Stimulated activated CD4-positive, alpha-beta T cell treated with anti-CD3 and anti-CD28 coated beads, Interleukin-15, amount 100 ng/mL, for 48 hours (primary cell): ENCODE measurements at places on chromosomes 7 and 10.

DNA sequence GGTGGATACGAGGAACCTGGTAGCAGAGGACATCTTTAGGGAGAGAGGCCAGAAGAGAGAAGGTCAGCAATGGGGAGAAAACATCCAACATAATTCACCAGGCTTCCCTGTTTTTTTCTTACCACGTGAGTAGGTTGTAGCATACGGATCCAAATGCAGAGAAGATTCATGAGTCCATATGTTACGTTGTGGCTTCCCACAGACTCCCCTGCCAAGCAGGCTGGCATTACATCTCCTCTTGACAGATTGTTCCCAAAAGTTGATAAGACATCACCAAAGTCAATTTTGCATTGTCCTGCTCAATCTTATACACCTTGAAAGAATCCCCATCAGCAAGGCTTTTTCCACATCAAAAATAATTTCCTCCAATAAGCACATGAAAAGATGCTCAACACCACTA is 39.7 kb downstream of the DRGX start:
- no peak for DNase-seq

DNA sequence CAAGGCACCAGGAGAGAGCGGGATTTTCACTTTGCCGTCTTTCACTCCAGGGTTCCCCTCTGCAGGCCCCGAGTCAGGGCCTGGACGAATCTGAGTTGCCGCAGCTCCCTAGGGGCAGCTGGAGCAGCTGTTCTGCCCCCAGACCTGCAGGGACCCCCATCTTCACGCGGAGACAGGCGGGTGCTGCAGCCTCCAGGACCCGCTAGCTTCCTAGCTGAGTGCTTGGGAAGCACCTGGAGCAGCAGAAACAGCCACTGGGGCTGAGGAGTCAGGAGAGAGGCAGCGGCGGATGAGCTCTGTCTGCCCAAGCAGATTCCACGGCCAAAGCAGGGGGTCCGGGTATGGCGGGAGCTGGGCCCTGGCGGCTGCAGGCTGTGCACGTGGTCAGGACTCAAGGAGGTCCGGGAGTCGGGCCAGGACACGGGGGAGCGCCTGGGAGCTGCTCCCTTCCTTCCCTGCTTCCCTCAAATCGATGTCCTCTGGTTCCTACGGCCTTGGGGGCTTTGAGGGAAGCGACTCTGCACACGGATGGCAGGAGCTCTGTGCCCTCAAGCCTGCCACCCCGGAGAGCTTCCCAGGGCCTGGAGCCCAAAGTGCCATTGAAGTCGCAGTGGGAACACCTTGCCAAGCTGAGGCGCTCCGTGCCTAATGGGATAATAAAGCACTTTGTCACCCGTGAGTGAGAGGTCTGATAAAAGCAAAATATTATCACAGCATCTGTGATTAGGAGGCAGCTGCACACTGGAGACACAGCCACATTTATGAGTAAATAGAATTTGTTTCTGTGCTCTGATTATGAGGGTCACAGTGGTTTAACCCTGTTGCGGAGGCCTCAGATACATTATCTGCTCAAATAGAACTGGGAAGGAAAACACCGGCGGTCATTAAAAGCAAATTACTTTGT is 17.2 kb downstream of the MNX1 start:
- DNase-seq, result no peak

- DNase-seq, result no peak
These were observed 61.6 kb downstream of the GOLGA7B start for GRCh38 chr10:97911217-97911616.

- no peak for DNase-seq
These were observed 40.7 kb downstream of the MRPL32 start for GRCh38 chr7:42972699-42973500.

- no peak for DNase-seq
These were observed 17.5 kb upstream of the LFNG start for GRCh38 chr7:2501947-2502646.

- no peak for DNase-seq
These were observed 62.7 kb downstream of the HGF start for GRCh38 chr7:81707196-81707595.

- DNase-seq, result no peak
These were observed 80.0 kb downstream of the DAGLB start for GRCh38 chr7:6367701-6368211.

DNA sequence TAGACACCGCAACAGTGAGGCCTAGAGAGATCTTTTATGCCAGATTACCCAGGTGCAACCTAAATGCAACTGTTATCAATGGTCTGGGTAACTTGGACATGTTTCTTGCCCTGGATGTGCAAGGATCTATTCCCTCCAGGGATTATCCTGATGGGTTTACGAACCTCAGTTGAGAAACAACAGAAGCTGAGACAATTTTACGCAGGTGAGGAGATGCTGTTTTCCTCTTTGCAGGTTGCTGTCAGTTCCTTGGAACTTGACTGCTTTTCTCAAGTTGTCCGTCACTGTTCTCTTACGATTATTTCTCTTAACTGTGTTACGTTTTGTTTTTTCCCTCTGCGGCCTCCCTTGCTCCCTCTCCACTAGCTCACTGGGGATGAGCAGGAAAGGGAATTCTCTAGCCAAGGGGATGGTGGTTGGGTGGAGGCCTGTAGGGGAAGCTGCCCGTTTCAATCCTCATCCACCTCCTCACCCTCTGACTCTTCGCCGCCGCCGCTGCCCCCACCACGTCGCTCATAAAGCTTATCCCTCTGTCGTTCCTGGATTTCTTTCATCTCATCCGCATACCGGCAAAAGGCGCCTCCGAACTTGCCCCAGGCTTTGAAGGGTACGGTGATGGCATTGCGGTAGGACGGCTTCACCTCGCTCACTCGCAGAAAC is 1.2 kb downstream of the PURB start:
- DNase-seq, result no peak

GRCh38 chr10:132496360-132497062 is 41.1 kb upstream of the INPP5A start:
- DNase-seq, result no peak

DNA sequence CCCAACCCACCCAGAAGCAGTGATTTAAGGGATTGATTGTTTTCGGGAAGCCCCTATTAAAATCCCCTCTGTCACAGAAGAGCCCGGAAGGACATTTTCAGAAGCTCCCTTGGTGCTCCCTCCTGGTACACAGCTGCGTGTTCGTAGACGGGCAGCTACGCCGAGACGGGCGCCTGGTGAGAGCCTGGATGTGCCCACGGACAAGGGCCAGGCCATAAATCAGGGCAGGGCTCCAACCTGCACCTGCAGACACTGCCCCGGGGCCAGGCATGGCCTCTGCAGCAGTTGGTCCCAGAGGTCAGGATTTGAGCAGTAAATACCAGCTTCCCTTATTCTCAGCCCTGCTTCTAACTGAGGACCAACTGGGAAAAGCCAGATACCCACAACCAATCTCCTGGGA is 106.8 kb downstream of the PAXIP1 start:
- no peak for DNase-seq

DNA sequence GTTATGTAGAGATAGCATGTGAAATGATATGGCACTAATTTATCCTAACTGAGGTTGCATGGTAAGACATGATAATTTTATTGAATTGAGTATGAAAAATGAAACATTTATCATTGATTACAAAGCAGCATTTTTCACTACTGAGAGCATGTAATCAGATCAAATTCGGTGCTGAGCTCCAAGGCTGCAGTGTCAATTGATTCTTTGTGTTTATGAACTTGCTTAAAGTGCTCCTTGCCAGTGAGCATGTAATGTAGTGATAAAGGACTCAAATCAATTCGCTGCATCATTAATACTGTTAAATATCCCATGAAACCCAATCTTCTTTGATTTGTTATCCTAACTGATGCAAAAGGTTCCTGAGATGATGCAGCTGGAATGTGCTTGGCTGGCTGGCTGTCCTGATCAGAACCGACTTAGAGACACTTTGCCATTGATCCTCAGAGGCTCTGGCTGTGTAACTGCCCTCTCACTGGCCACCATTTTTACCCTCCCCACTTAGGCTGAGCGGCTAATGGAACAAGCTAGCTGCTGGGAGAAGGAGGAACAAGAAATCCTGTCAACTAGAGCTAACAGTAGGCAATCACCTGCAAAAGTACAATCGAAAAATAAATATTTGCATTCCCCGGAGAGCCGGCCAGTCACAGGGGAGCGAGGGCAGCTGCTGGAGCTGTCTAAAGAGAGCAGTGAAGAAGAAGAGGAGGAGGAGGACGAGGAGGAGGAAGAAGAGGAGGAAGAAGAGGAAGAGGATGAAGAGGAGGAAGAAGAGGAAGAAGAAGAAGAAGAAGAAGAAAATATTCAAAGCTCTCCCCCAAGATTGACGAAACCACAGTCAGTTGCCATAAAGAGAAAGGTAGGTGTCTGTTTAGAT is 89.8 kb upstream of the SAMD8 start:
- DNase-seq, result no peak

- no peak for DNase-seq
These were observed 46.6 kb downstream of the ALOX5 start for GRCh38 chr10:45420453-45421192.

DNA sequence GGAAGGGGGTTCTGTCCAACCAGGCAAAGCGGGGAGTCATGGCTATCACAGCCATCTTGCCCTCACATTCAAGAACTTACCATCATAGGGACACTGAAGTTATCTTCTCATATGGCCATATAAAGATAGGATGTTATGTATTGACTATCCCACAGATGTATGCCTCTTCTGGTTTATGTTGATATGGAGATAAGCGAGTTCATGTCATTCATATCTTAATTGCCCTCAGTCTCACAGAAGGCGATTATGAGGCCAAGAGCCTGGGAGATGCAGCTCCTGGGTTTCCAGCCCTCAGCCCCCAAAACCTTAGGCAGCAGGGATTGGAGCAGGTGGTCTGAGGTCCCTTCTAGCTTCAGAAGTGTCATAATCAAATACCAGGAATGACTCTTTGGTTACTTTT is 8.5 kb upstream of the ANKRD61 start:
- no peak for DNase-seq

- DNase-seq, result no peak
These were observed 1.3 kb downstream of the NRCAM start for GRCh38 chr7:108454674-108455550.

- no peak for DNase-seq
These were observed 5.7 kb downstream of the CALML5 start for GRCh38 chr10:5493691-5494090.

DNA sequence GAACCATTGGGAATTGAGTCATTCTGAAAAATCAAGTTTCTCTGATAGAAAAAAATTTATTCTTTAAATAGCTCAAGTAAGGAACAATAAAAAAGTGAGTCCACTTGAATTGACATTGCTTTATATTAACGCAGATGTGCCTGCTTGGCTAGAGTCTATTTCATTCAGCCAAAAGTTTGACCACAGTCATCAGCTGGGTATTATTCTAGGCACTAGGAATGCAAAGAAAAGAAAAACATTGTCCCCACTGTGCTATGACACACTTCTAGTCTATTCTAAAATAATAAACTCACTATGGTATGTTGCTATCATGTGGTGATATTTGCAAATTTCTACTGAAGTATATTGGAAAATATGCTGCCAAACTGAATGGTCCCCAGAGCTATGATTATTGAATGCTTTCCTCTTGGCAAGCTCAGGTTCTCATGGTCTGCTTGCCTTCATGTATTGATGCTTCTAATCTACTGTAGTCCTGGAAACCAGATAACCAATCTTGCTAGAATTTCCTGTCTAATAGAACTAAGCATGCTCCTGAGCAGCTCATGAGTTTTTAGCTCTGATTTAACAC is 8.3 kb downstream of the SFRP4 start:
- no peak for DNase-seq

- no peak for DNase-seq
These were observed 1.2 kb upstream of the MAP3K8 start for GRCh38 chr10:30432622-30433305.

- no peak for DNase-seq
These were observed 37.3 kb downstream of the CUL1 start for GRCh38 chr7:148735967-148736366.

GRCh38 chr7:112159351-112159750 is 46.8 kb downstream of the DOCK4 start:
- no peak for DNase-seq

GRCh38 chr10:58023341-58024073 is 244.2 kb downstream of the IPMK start:
- DNase-seq, result no peak
